ENCODE measurements at places on chromosomes 4 and X.
A peak's percentile ranks its signal among the peaks of the same experiment; 100 is the strongest.

- no peak for DNase-seq
Measured at GRCh38 chrX:153740631-153741222, 16.1 kb downstream of the ABCD1 start.

GRCh38 chr4:65046192-65047133, 623.8 kb downstream of the EPHA5 start:
- no peak for DNase-seq

DNA sequence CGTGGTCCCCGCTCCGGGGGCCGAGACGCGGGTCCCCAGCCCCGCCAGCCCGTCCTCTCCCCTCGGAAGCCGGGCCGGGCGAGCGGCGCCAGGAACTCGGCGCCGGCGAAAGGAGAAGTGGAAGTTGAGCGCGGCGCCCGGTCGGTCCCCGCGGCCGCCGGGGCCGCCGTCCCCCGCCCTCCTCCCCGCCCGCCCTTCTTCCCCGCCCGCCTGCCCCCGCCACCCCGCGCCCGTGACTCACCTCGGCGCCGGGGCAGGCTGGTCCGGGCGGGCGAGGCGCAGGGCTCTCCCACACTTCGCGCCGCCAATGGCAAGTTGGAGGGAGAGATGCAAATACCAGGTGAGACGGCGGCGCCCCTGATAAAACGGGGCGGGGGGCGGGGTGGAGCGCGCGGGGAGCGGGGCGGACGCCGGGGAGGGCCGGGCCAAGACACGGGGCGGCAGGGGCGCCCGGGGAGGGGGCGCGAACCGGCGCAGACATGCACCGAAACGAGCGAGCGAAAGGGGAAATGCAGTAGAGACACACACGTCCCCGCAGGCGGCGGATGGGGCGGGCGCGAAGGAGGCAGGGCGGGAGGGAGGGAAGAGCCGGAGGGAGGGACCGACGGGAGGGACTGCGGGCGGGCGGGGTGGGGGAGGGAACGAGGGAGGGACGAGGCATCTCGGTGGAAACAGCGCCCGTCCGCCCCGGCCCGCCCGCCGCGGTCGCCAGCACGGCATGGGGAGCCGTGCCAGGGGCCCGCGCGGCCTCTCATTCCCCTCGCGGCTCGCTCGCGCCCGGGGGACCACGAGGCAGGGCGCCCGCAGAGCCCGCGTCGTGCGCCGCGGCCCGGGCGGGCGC, at the start of gene ELF4:
Gene ELF4 (minus strand): TSS at position 119 of the 841 bp plus-strand sequence. CDS start 29,167 bp downstream, outside the sequence.
- peak; percentile 30 for DNase-seq

- peak; percentile 39 for DNase-seq
Measured at GRCh38 chr4:6128221-6128850, 72.0 kb downstream of the JAKMIP1 start.

GRCh38 chr4:107689912-107690587, 30.0 kb downstream of the PAPSS1 start:
- no peak for DNase-seq

DNA sequence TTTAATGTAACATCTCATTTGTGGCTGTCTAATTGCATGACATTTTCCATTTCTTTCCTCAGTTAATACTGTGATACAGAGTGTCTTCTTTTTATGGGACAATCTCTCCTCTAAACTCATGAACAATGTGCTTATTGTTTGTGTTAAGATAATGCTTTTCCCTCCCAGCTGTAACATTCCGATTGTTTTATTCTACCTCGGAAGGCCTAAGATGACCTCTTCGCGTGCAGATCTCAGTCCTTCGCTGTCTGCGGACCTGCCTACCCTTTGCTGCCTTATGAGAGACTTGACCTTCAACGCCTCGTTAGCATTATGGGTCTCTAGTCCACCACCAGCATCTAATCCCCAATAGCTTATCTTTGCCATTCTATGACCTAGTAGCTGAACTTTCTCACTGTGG, 29.8 kb upstream of the ZFP42 start:
- peak; percentile 61 for DNase-seq

GRCh38 chr4:55381502-55381901, 14.3 kb upstream of the TMEM165 start:
- no peak for DNase-seq

- DNase-seq = no peak
Measured at GRCh38 chrX:5842601-5843000, 386.1 kb downstream of the NLGN4X start.

DNA sequence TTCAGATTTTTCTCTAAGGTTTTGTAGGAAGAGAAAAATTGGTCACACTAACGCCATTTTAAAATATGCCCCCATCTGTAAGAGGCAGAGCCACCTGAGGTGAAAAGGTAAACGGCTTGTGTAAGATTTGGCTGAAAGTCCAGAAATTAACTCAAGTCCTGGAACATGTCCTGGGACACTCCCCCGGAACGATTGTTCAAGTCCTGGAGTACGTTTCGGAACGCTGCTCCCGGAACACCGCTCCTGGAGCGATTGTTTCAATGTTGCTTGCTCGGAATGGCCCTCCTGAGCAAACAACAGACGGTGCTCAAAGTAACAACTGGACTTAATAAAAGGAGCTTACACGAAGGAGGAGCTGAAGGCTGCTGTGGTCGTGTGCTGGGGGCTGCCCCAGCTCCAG, 796.5 kb upstream of the SLIT2 start:
- peak; percentile 36 for DNase-seq

- DNase-seq = peak; percentile 60
Measured at GRCh38 chrX:76555816-76556215, 128.3 kb downstream of the MAGEE1 start.

DNA sequence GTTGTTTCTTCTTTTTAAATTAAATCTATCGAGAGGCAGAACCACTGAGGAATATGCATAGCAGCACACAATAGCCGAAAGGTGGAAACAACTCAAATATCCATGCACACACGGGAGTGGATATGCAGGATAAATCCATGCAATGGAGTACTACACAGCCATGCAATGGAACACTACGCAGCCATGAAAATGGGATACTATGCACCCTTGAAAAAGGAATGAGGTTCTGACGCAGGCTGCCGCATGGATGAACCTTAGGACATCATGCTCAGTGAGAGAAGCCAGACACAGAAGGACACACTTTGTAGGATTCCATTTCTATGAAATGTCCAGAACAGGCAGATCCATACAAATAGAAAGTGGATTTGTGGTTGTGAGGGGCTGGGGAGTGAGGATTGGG, 18.4 kb upstream of the P2RY8 start:
- no peak for DNase-seq

Data from SK-MEL-5 (cell line).